ENCODE measurements at places on chromosomes 1 and 21.
A peak's percentile ranks its signal among the peaks of the same experiment; 100 is the strongest.

- peak; percentile 10 for DNase-seq
These were observed 643 bp downstream of the CFAP298 start for GRCh38 chr21:32611471-32611997.

- no peak for DNase-seq
These were observed 4.5 kb upstream of the DDX59 start for GRCh38 chr1:200673952-200674823.

DNA sequence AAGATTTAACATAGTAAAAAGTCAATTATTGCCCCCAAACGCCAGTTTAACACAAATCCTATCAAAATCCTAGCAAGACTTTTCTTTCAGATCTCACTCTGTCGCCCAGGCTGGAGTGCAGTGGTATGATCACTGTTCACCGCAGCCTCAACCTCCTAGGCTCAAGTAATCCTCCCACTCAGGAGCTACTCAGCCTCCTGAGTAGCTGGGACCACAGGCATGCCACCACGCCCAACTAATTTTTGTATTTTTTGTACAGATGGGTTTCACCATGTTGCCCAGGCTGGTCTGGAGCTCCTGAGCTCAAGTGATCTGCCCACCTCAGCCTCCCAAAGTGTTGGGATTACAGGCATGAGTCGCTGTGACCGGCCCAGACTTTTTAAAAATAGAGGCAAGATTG, 4.8 kb downstream of the SNIP1 start:
- DNase-seq: no peak

GRCh38 chr1:47927165-47927564, 70.0 kb downstream of the TRABD2B start:
- DNase-seq: no peak

- DNase-seq: no peak
These were observed 26.6 kb downstream of the KRTAP24-1 start for GRCh38 chr21:30256100-30256499.

All from activated T-cell treated with anti-CD3 and anti-CD28 coated beads for 4 hours (primary cell).